ENCODE measurements at places on chromosomes 5 and 9.

- no peak for DNase-seq
These were observed 97.8 kb downstream of the STK32A start for GRCh38 chr5:147332658-147333057.

DNA sequence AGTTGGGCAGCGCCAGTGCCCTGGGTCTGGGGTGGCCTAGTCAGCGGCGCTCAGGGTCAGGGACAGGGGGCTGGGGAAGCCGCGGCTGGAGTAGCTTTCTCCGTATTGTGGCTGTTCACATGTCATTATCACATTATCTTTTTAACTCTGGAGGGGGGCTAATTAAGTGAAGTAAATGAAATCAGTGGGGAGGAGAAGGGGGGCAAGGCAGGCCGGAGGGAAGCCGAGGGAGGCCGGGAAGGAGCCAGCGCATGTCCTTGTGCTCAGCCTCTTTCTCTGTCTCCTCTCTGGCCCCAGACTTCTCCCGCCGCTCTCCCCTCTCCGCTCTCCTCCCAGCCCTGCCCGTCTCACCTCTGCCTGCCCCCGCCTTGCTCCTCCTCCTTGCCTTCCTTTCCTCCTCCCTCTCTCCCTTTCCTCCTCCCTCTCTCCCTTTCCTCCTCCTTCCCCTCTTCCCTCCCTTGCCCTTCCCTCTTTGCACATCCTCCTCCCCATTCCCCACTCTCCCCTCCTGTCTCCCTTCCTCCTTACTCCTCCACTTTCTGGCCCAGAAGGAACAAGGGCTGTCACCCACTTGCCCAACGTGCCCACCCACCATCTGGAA is 38.7 kb downstream of the ASS1 start:
- no peak for DNase-seq

DNA sequence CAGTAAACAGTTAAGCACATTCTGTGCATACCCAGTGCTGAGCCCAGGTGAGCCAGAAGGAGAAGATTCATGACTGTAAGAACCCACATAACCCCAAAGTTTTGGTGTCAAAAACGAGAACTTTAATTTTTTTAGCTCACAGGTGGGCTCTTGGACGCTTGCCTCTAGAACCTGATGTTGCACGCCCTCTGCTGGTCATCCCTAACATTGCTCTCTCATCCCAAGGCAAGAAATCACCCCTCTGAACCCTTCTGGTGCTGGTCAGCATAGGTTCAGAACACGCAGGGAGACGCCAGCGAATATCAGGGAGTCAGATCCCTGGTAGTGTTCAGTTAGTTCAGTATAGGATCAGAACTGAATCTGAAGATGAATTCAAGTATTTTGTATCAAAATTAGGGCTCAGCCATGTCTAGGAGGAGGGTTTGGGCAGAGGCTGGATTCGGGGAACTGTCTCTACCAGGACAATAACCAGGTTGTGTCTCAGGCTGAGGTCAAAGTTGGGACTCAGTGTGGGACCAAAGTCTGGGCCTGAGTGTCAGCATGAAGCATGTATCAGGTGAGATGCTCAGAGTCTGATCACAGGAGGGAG is 4.1 kb upstream of the DNAJB5 start:
- no peak for DNase-seq

- DNase-seq = no peak
These were observed 181.8 kb downstream of the GLIS3 start for GRCh38 chr9:4117835-4118610.

GRCh38 chr9:127574072-127574993 is 37.7 kb upstream of the STXBP1 start:
- DNase-seq = no peak

- no peak for DNase-seq
These were observed 218.2 kb downstream of the MAST4 start for GRCh38 chr5:66814146-66814991.

Data from stimulated activated CD8-positive, alpha-beta memory T cell treated with anti-CD3 and anti-CD28 coated beads, Interleukin-15, amount 100 ng/mL, for 4 hours (primary cell).